ENCODE measurements at places on chromosomes 7 and 10.

- no peak for DNase-seq
These were observed 233.6 kb downstream of the SEMA3D start for GRCh38 chr7:84953234-84953633.

- no peak for DNase-seq
These were observed 135.9 kb downstream of the CUX1 start for GRCh38 chr7:101953248-101953819.

DNA sequence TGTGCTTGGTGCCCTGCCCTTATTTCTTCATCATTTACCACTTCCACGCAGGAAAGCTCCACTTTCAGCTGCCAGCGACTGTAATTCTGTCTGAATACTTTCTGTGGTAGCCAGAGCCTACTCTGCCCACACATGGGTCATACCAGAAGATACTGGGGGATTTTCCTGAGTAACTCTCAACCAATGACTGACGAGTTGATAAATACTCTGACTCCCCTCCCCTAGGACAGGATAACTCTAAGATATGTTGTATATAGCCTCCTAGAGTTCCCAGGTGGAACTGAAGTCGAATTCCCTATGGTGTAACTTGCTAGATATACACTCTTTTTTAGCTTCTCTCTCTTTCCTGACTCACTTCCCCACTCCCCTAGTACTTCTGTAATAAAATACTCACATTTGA, 29.8 kb downstream of the SEM1 start:
- DNase-seq = no peak

GRCh38 chr7:23604296-23604640, 7.1 kb downstream of the CCDC126 start:
- DNase-seq = no peak

DNA sequence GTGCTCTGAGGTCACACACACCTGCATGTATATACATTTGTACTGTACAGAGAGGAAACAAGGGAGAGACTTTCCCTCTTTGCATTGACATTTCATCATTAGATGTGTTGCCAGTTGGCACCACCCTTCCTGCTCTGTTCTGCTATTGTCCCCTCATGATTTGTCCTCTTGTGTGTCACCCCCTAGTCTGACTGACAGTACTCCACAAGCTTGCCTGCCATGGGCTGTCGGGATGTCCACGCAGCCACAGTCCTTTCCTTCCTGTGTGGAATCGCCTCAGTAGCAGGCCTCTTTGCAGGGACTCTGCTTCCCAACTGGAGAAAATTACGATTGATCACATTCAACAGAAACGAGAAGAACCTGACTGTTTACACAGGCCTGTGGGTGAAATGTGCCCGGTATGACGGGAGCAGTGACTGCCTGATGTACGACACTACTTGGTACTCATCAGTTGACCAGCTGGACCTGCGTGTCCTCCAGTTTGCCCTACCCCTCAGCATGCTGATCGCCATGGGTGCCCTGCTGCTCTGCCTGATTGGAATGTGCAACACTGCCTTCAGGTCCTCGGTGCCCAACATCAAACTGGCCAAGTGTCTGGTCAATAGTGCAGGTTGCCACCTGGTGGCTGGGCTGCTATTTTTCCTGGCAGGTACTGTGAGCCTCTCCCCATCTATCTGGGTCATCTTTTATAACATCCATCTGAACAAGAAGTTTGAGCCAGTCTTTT, 9.4 kb downstream of the CLDN12 start:
- DNase-seq = no peak

DNA sequence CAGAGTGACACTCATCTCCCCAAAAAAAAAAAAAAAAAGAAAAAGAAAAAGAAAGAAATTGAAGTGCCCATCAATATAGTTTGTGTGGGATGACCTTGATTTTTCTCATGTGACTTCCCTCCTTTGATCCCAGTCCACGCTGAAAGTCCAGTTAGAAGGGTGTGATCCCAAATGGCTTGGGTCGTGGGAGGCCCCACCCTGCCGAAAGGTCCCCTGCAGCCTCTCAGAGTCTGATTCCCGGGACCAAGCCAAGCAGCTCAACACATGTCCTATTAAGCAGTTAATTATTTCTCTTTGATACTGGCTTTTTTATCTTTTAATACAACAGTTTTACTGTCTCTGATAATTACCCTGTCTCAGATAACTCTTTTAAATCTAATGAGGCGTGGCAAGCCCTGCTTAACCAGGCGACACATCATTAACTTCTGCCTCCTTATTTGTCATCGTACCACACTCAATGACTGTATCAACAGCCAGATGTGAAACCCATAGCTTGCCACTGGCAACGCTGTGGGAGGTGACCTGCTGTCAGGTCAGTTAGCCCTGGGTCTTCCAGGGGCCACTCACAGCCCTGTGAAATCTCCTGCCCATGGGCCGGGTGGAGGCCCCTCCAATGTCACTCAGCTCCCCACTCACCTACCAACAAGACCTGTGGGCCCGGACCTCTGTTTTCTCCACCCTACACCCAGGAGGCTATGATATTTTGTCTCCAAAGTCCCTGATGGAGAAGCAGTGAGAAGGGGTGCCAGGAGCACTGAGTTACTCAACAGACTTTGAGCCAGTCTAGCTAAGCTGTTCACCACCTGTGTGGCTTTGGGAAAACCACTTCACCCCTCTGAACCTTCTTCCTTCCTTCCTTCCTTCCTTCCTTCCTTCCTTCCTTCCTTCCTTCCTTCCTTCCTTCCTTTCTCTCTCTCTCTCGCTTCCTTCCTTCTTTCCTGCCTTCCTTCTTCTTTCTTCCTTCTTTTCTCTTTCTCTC, 110.0 kb upstream of the SFMBT2 start:
- DNase-seq = no peak

DNA sequence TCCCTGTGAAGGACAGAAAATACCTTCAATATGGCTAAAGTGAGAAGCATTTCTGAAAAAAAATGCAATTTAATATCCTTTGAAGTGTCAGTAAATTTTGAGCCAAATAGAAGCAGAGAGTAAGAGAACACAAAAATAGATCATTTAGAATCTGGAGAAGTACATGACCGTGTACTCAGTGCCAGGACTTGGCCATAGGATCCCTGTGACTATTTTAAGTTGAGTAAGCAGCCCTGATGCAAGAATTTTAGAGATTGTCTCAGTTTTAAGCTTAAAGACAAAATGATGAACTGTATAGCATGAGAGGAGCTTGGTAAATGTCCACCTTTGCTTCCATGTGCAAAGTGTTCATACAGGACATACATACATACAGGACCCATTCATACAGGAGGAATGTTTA, 2.5 kb downstream of the PTER start:
- DNase-seq = no peak

DNA sequence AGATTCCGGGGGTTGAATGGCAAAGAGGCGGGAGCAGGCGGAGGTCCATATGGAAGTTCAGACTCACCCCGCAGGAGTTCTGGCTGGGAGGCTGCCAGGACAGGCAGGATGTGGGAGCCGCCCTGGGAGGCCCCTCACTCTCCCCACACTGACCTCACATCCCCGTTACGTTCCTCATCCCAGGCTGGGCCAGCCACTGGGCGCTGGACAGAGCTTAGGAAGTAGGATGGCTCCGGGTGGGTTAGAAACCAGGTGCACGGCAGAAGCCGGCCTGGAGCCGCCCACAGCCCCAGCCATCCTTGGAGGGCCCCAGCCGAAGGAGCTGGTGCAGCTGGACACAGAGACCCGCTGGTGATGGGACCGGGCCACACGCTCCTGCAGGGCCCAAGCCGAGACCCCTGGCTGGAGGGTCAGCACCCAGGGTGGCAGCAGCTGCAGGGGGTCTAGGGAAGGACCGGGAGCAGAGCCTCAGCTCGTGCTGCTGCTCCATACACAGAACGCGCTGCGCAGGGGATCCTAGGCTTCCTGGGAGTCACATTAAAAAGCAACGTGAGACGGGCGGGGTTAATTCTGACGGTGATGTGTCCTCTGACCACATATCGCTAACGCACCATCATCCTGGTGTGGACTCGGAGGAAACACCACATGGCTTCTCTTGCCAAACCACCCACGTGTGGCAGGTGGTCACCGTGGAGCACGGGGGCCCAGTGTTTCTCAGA, 98.6 kb upstream of the DIP2C start:
- no peak for DNase-seq

- no peak for DNase-seq
These were observed 417.6 kb downstream of the GLRX3 start for GRCh38 chr10:130553826-130554225.

GRCh38 chr10:107427016-107427415, 262.5 kb upstream of the SORCS1 start:
- DNase-seq = no peak

- DNase-seq = no peak
These were observed 142.8 kb upstream of the CALCR start for GRCh38 chr7:93717217-93717900.

DNA sequence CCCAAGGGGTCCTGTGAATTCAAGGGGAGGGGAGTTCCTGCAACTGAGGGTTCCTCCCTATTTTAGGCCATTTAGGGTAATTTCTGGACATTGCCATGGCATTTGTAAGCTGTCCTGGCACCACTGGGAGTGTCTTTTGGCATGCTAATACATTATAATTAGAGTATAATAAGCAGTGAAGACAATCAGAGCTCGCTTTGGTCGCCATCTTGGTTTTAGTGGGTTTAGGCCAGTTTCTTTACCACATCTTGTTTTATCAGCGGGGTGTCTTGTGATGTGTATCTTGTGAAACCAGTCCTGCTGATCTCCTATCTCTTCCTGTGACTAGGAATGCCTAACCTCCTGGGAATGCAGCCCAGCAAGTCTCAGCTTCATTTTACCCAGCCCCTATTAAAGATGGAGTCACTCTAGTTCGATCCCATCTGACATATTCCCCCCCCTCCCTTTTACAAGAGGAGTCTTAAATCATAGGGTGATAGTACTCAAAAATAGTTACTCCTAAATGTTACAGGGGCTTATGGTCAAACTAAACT, 43.2 kb downstream of the SVOPL start:
- no peak for DNase-seq

- no peak for DNase-seq
These were observed 7.3 kb downstream of the OCM2 start for GRCh38 chr7:97982647-97983046.

DNA sequence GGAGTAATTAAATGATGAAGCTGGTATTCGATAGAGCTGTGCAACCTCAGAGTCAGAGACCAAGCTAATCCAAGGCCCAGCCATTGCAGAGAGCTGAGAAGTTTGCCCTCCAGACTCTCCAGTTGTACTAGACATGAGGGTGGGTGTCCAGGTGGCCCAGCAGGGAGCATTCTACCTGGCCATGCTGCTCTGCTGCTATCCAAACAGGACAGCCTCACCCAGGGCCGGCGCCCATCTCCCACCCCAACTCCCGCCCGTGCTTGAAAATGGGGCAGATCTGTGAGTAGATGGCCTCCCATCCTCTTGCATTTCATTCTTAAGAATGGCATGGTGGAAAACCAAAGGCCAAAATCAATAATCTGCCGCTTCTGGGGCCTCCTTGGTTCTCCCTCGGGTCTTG, 124.2 kb downstream of the TCERG1L start:
- DNase-seq = no peak

GRCh38 chr10:13087986-13088618, 11.9 kb upstream of the OPTN start:
- DNase-seq = no peak

- DNase-seq = no peak
These were observed 533.5 kb upstream of the COBL start for GRCh38 chr7:51850126-51850525.
